ENCODE measurements at places on chromosomes 6 and 20.

GRCh38 chr6:169269180-169270076, 15.8 kb upstream of the THBS2 start:
- DNase-seq, result no peak

DNA sequence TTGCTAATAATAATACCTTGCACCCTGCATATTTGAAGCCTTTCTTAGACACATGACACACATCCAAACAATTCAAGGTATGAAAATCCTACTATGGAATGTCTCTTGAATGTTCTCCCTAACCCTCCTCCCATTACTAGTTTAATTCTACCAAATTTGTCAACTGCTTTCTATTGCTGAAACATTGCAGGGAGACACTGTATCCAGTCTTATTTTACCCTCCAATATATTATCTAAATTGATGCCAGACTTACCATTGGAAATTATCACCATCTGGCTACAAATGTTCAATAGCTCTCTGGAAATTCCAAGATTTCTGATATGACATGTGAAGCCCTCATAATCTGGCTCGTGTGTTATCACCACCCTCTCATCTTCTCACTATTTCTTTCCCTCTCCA, 1027.3 kb upstream of the CITED2 start:
- DNase-seq, result no peak

DNA sequence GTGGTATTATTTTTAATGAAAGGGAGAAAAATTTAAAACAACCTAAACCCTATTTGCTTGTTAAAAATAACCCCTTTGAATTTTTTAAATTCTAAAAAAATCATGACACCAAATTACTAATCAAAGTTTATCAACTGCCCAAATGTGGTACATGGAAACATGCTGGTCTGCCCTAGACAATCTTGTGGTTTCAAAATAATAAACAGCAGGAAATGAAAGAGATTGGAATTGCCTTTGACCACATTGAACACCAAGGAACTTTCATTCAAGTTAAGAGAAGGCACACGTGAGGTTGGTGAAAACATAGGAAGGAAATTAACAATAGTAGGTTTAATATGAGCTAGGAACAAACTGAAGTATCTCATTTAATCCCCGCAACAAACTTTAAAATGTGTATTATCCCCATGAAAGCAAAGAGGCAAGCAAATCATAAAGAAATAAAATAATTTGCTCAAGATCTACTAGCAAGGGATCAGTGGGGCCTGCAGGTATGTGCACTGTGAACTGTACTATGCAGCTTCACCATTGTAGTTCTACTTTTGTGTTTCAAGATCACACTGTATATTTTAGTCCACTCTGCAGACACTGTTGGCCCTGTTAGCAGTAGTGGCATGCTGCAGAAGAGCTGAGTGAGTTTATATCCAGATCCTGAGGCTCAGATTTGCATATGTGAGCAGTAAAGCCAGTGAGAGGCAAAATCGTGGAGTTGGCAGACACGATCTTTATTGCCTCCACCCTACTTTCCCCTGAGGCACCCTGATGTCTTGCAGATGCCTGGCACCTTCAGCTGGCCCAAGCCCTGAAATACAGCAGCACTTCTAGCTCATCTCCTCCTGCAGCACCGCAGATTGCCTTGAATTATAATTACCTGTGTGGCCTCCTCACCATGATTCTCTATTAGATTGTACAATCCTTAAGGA, 157.8 kb upstream of the TENT5A start:
- DNase-seq, result no peak

DNA sequence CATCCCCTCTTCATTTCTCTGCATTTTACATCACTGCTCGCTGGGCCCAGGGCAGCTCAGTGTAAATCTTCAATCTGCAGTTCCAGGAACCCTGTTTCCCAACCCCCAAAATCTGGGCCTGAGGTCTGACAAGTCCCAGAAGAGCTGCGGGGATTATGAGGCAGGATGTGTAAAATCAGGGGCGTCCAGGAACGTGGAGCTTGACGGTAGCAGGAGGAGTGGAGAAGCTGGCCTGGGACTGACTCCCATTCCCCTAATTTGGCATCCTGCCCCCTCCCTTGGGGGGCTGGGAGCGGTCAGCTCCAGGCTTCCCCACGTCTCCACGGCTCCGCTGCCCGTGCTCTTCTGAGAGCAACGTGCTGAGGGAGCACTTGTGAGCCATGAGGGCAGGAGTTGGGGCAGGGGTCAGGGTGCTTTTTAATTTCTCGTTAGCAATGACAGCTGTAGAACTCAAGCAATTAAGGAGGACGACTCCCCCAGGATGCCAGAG, 23.4 kb upstream of the VEGFA start:
- no peak for DNase-seq

- DNase-seq, result no peak
Measured at GRCh38 chr6:159525445-159526025, 167.5 kb downstream of the SOD2 start.

GRCh38 chr6:137900815-137901214, 33.8 kb downstream of the TNFAIP3 start:
- DNase-seq, result no peak

DNA sequence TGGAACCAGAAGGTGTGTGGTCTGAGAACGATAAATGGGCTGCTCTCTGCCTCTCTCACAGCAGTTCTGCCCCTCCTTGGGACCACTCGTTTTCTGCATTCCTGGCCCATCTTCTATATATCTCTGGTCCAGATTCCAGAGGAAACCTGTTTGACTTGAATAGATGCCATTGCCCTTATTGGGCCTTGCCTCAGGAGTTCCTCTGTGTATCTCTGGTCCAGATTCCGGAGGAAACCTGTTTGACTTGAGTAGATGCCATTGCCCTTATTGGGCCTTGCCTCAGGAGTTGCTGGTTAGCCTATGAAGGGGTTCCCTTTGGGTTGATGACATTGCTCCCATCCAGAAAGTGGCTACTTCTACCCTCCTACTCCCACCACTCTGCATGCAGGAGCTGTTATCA, 189.4 kb downstream of the SLC16A10 start:
- no peak for DNase-seq

Data from naive thymus-derived CD4-positive, alpha-beta T cell (primary cell).